ENCODE measurements at places on chromosomes 3 and 15.

- no peak for DNase-seq
These were observed 74.0 kb downstream of the POLR2M start for GRCh38 chr15:57780471-57780870.

DNA sequence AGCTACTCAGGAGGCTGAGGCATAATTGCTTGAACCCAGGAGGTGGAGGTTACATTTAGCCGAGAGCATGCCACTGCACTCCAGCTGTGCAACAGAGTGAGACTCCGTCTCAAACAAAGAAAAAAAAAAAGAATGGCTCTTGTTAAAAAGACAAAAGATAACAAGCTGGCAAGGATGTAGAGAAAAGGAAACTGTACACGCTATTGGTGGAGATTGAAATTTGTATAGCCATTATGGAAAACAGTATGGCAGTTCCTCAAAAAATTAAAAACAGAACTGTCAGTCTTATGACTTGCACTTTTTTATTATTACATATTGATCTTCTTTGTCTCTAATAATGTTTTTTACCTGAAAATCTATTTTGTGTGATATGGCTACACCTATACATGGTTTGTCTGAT lies 41.9 kb downstream of the MEX3B start:
- no peak for DNase-seq

DNA sequence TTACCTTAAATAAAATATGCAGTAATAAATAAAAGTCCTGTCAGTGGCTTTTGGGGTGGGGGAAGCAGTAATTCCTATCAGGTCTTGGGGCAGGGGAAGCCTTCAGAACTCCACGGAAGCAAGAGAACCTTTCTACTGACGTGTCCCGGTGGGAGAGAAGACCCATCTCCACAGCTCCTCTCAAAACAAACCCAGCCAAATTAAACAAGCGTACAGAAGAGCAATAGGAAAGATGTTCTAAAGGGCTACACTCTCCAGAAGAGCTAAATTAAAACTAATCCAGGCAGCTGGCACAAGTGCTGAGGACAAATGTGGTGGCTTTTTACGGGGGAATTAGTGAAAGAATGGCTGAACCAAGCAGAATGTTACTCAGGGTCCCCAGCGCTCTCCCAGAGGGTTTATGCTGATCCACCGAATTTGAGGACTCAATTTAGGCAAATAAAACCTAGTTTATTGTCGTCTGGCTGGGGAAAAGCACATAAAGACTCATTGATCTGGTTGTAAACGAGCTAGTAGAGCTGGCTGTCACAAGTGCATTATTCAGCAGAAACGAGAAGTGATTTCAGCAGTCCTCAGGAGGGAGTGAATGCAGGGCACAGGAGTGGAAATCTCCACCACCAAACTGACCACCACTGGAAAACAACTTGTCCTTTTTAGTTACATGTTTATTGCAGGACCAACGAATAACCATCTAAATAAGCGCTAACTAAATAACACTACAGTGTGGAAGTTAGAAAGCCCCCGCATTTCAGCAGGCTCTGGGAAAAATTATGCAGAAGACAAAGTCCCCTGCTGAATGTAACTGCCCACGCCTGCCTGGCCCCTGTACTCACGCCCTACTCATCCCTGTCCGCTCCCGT lies 13.5 kb downstream of the BFSP2 start:
- peak; percentile 21 for DNase-seq

DNA sequence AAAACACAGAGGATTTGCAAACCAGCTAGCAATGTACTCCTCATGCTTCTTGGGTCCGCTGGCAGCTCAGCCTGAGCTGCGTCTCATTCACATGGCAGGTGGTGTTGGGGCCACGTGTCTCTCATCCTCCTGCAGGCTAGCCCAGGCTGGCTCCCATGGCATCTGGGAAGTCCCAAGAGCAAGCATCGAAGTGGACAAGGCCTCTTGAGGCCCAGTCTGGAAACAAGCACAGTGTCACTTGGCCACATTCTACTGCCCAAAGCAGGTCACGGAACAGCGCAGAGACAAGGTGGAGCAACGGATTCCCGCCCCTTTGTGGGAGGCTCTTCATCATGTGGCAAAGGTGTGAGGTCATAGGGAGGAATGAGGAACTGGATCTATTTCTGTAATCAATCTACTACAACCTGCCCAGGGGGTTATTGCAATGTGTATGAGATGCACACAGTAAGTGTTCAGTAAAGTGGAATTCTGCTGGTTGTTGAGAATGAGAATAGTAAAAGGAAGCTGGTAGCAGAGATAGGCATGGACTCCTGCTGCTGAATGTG lies 128.3 kb downstream of the TPRA1 start:
- no peak for DNase-seq

DNA sequence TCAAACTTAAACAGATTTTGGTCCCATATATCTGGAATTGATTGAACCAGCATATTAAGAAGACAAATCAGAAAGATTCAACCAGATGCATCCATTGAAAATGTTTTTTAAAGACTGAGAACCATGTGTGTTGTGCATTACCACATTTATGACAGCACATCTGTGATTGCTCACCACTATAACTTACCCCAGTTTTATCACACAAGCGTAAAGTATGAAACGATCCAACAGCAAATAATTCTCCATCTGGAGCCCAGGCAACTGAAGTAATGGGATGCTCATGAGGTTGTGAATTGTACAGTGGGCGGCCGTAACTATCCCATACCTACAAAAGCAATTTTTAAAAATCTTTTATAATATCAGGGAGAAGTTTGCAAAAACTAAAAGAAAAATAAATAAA lies 43.2 kb downstream of the IFT80 start:
- DNase-seq: no peak

Measured in dermis blood vessel endothelial cell (primary cell).